Lung (tissue), 17 donors: ENCODE measurements at places on chromosomes 16 and 17.
A peak's percentile ranks its signal among the peaks of the same experiment; 100 is the strongest.

- DNase-seq: no peak
These were observed 221.3 kb downstream of the SNX29 start for GRCh38 chr16:12197812-12198211.

DNA sequence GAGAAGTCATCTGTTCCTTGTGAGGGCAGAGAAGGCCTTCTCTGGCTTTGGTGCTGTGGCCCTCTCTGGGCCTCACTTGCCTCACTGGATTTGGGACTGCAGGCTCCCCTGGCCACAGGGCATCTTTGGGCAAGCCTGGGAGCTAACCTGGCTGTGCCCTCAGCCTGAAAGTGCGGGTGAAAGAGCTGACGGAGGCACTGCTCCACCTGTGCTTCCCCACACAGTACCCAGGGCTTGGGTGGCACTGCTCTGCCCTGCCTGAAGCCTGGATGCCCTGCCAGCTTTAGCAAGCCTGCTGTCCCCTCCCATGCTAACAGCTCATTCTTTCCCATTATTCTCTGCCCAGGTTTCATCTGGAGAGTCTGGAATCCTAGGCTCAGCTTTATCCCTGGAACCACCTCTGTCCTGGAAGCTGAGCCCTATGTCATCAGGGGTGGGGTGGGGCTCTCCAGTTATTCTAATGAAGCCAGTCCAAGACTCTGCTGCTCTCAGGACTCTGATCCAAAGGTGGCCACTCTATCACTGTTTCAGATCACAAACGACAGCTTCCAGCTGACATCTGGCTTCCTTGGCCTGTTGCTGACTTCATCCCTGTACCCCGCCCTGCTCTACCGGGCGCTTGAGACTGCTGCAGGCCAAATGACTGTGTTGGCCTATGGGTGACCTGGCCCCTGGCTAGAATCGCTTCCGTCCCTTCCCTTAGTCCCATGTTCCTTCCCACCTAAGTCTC is 29.3 kb downstream of the HIC1 start:
- peak; percentile 42 for DNase-seq

GRCh38 chr16:84607694-84608093 is 10.2 kb downstream of the COTL1 start:
- no peak for DNase-seq

DNA sequence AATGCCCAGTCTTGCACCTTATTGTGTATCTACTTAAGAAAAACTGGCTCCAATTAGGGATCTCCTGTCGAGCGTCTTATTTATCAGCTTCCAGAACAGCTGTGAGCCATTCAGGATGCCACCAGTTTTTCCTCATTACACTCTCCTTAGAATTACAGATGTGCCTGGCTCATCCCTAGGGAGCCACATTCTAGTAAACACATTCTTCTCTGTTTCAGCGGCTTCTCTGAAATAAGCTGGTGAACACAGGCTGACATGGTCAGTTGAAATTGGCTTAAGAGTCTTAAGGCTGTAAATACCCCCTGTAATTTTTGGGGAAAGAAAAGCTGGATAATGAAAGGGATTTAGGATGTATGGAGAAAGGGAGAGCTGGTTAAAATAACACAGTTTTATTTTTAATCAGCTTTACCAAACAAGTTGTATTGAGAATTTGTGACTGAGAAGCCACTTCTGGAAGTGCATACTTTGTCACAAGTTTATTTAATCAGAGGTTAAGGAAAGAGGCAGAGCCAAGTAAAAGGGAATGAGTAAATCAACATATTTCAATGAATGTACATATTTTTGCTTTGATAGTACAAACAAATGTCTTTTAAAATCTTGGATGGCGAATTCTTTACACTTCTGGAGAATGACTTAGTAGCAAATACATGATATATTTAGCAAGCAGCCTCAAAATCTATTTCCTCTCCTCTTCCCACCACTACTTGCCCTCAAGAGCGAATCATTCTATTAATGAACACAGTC is 562.0 kb upstream of the GOT2 start:
- peak; percentile 71 for DNase-seq
